Thymus (tissue), 14 donors: ENCODE measurements at places on chromosomes 6 and 20.

- no peak for DNase-seq
Measured at GRCh38 chr20:20851385-20851784, 138.9 kb upstream of the RALGAPA2 start.

DNA sequence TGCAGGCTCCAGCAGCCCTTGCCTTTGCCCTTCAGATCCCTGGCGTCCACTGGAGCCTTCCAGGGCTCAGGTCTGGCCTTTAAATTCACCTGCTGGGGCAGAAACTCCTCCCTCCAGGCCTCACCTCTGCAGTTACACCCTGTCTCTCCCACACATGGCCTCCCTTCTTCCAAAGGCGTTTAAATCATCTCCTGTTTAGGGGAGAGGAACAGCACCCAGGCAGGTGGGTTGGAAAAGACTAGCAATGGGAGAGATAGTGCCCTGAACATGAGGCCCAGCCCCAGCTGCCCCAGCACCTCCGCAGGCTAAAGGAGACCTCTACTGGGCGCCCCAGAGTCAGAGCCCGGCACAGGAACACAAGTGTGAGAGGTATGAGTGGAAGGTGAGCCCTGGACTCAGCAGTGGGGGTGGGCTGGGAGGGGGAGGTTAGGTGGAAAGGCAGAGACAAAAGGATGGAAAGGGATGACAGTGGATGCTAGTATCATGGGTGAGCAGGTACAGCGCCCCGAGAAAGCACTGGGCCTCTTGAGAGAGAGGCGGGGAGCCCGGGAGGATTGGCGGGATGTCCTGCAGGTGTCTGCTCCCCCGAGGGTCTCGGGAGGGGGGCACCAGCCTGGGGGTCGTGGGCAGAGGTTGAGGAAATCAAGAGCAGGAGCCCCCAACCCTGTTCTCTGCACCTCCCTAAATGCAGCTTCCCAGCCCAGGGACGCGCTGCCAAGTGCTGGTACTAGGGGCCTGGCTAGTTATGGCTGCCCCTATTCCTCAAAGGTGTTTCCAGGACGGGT, at the start of gene CST9:
Gene CST9 (minus strand): TSS at position 51 of the 785 bp plus-strand sequence. CDS start 53 bp downstream, outside the sequence.
- DNase-seq: no peak

- no peak for DNase-seq
Measured at GRCh38 chr6:51559059-51559458, 528.4 kb downstream of the PKHD1 start.

GRCh38 chr6:149405823-149406765, 6.0 kb downstream of the SUMO4 start:
- DNase-seq: no peak

GRCh38 chr6:111686932-111687266, 81.2 kb upstream of the TRAF3IP2 start:
- no peak for DNase-seq
